ENCODE measurements at places on chromosomes 7 and 10. TPM values are rescaled to one million over a fixed set of nuclear protein-coding genes. Genes with fewer than 3 reads are reported as not detected.

Gene CAPZA2
- 583 TPM for total RNA-seq

Gene FRAT2
- total RNA-seq, result 28.8 TPM

Gene ITIH5
- 0.51 TPM for total RNA-seq

Gene PRRT4
- not detected for total RNA-seq

Gene MAT1A
- not detected for total RNA-seq

Gene PAXIP1
- total RNA-seq, result 10.1 TPM

Gene FAM237B
- total RNA-seq, result not detected

Gene ADAM12
- total RNA-seq, result 0.68 TPM

Gene RELN
- total RNA-seq, result 787 TPM

Gene PLXDC2
- 5.5 TPM for total RNA-seq

Gene PNLIPRP2
- total RNA-seq, result not detected
